Aorta (tissue), 5 donors: ENCODE measurements at places on chromosomes 12 and 14. TPM values are rescaled to one million over a fixed set of nuclear protein-coding genes. Genes with fewer than 3 reads are reported as not detected.

DNA sequence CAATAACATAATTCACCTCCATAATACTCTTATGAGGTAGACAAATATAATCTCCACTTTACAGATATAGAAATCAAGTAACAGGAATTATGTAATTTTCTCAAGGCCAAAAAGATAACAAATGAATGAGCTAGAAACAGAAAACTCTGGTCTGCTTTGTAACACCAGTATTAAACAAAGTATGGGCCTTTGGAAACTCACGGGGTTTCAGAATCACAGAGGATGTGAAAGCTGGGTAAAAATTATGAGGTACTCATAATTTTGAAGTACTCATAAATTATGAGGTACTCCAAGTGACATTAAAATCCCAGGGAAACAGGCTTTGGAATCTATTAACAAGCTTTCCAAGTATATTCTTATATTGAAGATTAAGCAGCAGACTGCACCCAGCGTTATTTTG is 140.2 kb downstream of the MED13L start:
- DNase-seq = no peak

- no peak for DNase-seq
These were observed 78.0 kb upstream of the GPATCH2L start for GRCh38 chr14:76073717-76074116.

GRCh38 chr14:93109572-93110481 is 5.9 kb downstream of the ITPK1 start:
- DNase-seq = no peak

DNA sequence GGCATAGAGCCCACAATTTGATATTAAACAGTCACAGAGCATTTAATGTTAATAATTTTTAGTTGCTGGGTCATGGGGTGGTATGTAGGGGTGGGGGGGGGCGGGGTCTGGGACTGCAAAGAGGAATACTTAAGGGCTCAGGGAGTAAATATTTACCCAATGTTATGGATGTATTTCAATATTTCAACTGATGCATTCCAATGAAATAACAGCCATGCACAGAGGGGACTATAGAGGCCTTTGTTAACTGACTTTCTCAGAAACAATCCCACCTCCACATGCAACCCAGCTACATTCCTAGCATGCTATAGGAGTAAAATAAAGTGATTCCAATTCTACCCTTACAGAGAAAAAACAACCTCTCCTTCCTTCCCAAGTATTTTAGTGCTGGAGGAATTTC is 7.9 kb upstream of the BBS10 start:
- DNase-seq = no peak

Gene PLBD1
- total RNA-seq = 24.8 TPM

Gene SRRM4
- total RNA-seq = 0.27 TPM
